Activated CD8-positive, alpha-beta memory T cell treated with anti-CD3 and anti-CD28 coated beads, Interleukin-2, amount 10 ng/mL, durations not matched to agents 7 days and 5 days (primary cell): ENCODE measurements at places on chromosomes 6 and 20. TPM values are rescaled to one million over a fixed set of nuclear protein-coding genes. Genes with fewer than 3 reads are reported as not detected.

DNA sequence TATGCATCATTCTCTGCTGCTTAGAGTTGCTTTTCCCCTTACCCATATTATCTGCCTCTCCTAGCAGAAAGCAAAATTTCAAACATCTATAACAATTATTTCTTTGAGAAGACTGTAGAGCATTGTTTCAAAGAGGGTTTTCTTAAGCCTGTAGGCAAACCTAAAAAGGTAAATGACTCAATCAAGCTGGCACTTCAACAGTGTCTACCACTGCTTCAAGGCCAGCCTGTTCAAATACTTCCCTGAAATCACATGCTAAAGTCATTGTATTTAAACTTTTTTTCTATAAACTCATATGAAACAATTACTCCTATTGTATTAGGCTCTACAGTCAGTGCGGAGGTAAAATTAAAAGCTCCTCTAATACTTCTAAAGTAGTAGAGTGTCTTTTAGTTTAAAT, 87.1 kb downstream of the OGFRL1 start:
- no peak for DNase-seq
- H3K36me3 ChIP-seq: no peaks in the 10 kb centered on the region
- peaks cover 36% of the 10 kb centered on the region for H3K27me3 ChIP-seq
- no peak overlapping the region for H3K4me3 ChIP-seq
- H3K4me1 ChIP-seq: no peaks in the 10 kb centered on the region
- no peak overlapping the region for H3K27ac ChIP-seq

Gene SNAP25
- 1.6 TPM for total RNA-seq

Gene PLAGL1
- total RNA-seq: 23.0 TPM

DNA sequence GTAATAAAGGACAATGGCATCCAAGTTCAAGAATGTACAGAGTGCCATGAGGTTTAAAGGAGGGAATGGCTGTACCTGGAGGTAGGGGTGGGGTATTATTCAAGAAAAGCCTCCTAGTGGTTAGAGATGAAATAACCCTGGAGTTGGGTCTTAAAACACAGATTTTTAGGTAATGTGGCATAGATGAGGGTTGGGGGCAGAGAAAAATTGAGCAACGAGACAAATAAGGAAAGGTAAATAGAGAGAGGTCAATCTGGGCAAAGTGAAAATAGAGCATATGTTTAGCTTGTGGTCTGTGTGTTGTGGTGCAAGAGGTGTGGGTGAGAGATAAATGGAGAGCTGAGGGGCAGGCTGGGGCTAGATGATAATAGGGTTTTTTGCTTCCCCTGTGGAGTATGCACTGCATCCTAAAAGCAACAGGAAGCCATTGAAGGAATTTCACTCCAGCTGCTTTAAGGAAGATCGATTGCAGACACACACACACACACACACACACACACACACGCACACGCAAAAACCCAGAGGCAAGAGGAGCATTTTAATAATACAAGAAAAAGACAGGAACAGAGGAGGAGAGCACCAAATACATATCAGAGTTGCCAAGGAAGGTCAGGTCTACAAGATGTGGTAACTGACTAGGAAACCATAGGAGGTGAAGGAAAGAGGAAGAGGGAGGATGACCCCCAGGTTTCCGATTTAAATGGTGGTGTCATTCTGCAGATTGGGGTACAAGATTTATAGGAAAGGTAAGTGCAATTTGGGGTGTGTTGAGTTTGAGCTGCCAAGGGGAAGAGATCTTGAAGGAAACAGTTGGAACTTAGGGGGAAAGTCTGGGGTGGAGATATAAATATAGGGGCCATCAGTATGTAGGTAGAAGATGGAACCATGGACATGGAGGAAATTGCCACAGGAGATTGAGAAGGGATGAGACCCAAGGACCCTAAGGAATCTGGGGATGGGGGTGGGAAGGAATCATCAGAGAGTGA, 31.3 kb upstream of the ADGRF1 start:
- H3K4me1 ChIP-seq: no peaks in the 10 kb centered on the region
- no peaks in the 10 kb centered on the region for H3K36me3 ChIP-seq
- H3K27ac ChIP-seq: no peak overlapping the region
- DNase-seq: no peak
- peaks cover 12% of the 10 kb centered on the region for H3K27me3 ChIP-seq

GRCh38 chr6:80789912-80790570, 683.6 kb downstream of the BCKDHB start:
- no peaks in the 10 kb centered on the region for H3K4me1 ChIP-seq
- H3K4me3 ChIP-seq: no peak overlapping the region
- no peaks in the 10 kb centered on the region for H3K36me3 ChIP-seq
- H3K27ac ChIP-seq: no peak overlapping the region
- H3K27me3 ChIP-seq: no peaks in the 10 kb centered on the region
- no peak for DNase-seq
